Posterior cingulate gyrus (tissue), 11 donors: ENCODE measurements at places on chromosomes 5 and 9.

- DNase-seq: no peak
Measured at GRCh38 chr9:5562806-5563416, 52.6 kb downstream of the PDCD1LG2 start.

GRCh38 chr5:167638816-167639215 lies 652.6 kb upstream of the WWC1 start:
- no peak for DNase-seq

GRCh38 chr9:89495824-89496560 lies 1.9 kb downstream of the SEMA4D start:
- DNase-seq: no peak

DNA sequence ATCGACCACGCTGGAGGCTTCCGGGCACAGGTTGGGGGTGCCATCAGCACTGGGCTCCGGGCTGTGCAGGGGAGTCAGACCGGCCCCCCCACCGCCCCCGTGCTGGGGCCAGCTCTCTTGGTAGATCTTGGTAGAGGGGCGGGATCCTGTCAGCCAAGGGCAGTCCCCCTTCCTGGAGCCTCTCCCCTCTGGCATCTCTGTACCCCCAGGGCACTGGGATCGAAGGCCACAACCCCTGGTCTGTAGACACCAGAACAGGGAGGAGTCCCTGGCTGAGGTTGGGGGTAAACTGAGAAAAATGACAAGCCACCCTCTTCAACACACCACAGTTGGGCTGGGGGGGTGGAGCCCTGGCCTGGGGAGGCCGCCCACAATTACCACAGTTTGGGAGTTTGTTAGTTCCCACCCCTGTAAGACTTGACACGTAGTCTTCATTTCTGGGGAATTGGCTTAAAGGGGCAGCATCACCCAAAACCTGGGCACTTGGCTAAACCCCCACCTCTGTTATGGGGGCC lies 882 bp downstream of the CERCAM start:
- no peak for DNase-seq

DNA sequence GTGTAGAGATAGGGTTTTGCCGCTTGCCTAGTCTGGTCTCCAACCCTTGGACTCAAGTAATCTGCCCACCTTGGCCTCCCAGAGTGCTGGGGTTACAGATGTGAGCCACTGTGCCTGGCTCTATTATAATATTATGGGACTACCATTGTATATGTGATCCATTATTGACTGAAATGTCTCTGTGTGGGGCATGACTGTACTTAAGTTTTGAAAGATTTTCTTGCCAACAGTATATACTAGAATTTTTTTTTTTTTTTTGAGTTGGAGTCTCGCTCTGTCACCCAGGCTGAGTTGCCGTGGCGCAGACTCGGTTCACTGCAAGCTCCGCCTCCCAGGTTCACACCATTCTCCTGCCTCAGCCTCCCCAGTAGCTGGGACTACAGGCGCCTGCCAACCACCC lies 17.8 kb downstream of the SPIN1 start:
- no peak for DNase-seq

DNA sequence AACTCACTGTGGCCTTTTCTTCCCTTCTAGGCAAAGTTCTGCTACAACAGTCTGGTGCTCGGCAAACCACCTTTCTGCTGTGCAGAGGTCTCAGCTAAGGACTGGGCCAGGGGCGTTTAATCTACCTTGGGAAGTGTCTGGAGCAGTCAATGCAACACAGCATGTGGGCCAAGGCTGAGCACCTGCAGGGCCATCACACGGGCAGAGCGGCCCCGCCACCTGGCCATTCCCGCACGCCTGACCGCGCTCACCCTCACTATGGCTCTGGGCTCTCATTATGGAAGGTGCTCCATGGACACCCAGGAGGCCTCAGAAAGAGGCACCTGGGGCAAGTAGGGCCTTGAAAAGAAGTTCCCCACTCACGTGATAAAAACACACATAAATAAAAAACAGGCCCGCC lies 65.7 kb upstream of the TBC1D9B start:
- DNase-seq: no peak

DNA sequence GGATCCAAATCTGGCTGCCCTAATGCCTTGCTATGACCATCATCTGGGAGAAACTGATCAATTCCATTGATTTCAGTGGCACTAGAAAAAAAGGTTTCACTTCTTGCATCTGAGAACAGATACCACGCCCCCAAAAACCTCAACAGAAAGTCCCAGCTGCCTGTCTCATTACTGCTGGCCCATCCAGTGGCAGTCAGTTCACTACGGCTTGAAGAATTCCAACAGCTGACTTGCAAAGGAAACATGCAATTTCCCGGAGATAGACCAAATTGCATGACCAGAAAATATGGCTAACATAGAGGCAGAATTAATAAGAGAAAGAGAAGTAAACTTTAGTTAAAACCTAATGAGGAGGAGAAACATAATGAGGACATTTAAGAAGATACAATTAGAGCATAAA lies 48.6 kb downstream of the UGCG start:
- no peak for DNase-seq

DNA sequence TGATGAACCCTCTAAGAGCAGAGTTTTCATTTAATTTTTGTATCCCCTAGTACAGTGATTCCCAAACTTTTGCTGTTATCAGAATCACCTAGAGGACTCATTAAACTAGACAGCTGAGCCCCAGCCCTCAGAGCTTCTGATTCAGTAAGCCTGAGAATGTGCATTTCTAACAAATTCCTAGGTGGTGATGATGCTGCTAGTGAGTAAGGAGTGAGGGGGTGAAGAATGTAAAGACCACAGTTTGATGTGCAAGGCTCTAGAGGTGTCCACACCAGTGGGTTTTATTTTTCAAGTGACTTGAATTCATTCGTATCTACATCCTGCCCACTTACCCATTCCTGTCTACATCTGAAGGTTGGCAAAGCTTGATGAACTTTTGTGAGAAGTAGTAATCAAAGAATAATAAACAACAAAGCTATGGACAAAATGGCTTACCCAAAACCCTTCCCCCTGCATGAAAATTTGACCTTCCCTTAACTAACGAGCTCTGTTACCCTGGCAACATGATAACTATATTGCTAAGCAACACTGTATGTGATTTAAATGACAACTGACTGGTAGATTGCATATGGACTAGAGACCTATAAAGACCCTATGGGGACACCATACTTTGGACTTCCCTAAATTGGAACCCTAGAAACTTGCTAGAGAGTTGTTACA lies 35.2 kb downstream of the DTWD2 start:
- no peak for DNase-seq

DNA sequence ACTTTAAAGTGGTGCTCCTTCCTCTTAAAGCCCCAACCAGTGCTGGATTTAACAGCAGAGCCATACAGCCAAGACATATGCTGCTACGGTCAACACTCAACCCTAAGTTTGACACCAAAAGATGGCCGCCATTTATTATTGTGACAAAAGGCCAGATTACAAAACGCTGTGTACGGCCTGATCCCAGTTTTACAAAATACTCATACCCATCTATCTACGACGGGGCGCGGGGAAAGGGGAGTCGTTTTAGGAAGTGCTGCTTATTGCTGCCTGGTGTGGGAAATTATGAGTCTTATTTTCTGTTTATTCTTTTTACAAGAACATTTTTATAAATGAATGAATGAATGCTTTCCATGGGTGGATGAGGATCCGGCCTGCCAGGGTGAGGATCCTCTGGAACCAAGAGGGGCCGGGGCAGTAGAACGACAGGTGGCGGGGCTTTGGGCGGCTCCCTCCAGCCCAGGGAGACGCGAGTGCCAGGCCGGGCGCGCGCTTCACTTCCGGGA lies 457 bp upstream of the IDNK start:
- DNase-seq: peak; percentile 66

DNA sequence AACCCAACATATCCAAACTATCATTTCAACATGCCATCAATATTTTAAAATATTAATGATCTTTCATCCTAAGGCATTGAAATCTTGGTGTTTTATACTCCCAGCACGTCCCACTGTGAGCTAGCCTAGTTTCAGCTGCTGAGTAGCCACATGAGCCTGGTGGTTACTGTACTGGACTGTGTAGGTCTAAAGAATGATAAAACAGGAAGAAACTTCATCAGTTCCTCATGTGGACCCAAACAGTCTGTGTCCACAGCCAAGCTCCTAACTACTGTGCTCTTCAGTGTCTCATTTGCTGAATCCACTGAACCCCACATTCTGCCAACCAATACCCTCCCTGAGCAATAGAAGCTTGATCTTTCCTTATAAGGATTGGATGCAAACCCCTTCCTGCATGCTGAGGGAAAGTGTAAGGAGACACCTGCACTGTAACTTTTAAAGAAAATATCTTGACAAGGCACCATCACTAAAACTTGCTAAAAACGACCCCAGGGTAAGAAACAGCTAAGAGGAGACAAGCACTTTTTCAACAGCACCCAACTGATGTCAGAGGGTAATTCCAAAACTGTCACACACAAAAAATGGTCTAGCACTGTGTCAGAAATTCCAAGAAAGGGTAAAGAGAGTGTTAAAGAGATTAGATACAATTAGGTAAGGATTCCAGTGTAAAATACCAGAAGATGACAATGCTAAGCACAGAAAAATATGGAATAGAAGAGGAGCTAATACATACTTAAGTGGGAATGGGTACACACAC lies 126.9 kb downstream of the SPOCK1 start:
- no peak for DNase-seq

- DNase-seq: no peak
Measured at GRCh38 chr9:33885948-33886347, 69.0 kb downstream of the UBE2R2 start.

GRCh38 chr5:7047511-7048261 lies 334.5 kb downstream of the TENT4A start:
- no peak for DNase-seq

- DNase-seq: no peak
Measured at GRCh38 chr5:127612441-127613141, 36.3 kb upstream of the CTXN3 start.
